ENCODE measurements at places on chromosomes 6 and 20.
A peak's percentile ranks its signal among the peaks of the same experiment; 100 is the strongest.

GRCh38 chr6:110674096-110674495, 141.2 kb downstream of the CDK19 start:
- DNase-seq, result no peak

GRCh38 chr6:108591040-108591816, 30.5 kb downstream of the FOXO3 start:
- DNase-seq, result no peak

GRCh38 chr6:29763491-29764289, 40.5 kb downstream of the HLA-F start:
- no peak for DNase-seq

GRCh38 chr6:71531006-71531405, 242.4 kb downstream of the OGFRL1 start:
- no peak for DNase-seq

DNA sequence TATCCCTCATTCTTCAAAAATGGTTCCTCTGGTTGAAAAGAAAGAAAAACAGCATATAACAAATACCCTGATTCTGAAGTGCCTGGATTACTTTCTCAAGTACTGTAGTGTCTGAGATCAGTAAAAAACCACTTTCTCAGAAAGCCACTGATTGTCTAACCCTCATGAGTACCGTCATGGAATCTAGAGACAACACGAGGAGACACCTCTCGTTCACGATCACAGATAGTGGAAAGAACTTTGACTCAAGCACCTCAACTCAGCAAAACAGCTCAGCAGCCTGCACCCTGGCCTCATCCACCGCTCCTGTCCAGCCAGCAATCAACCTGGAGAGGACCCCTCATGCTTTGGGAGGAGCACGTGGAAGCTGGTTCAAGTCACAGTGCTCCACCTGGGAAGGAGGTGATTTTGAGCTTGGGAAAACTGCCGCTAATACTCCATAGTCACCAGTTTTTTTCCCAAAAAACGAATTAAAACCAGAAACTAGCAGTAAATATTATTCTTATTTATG, 1.0 kb downstream of the SCML4 start:
- DNase-seq, result no peak

DNA sequence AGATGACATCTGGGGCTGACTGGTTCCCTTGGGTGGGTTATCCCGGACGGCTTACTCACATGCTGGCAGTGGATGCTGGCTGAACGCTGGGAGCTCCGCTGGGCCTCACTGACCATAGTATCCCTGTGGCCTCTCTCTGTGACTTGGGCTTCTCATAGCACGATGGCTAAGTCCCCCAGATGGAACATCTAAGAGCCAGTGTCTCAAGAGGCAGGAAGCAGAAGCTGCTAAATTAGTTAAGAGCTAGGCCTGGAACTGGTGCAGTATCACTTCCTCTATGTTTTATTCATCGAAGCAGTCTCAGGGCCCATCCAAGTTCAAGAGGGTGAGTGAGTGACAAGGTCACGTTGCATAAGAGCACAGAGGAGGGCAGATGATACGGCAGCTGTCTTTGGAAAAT, 116.5 kb upstream of the LAMP5 start:
- DNase-seq, result no peak

DNA sequence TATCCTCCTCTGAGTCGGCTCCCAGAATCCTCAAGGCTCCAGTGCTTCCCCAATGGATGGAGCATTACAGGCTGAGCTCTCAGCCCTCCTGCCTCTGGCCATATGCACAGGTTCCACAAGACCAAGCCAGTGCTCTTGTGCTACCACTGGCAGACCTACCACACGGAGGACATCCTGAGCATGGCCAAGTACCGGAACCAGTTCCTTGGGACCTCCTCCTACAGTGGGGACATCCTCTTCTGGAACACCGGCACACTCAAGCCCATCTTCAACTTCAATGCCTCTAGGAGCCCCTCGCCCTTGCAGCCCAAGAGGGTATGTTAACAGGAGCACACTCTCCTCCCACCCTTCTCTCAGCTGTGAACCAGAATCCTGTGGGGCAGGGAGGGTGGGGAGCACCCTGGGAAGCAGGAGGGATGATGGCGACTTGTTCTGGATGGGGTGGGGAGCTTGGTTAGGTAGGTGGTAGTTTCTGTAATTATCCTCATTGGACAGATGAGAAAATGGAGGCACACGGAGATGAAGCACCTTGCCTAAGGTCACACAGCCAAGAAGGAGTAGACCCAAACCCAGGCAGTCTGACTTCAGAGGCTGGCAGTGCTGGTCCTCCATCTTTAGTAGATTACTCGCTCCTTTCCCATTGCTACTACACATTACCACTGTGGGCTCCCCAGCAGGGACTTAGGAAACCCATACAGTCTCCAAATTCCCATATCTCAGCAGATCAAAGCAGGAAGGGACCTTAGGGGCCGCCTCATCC, 58.6 kb downstream of the EFCAB8 start:
- DNase-seq, result peak; percentile 18

- no peak for DNase-seq
Observed at GRCh38 chr6:110828396-110828795, 13.1 kb upstream of the CDK19 start.

- no peak for DNase-seq
Observed at GRCh38 chr6:6878887-6879585, 228.7 kb upstream of the RREB1 start.

DNA sequence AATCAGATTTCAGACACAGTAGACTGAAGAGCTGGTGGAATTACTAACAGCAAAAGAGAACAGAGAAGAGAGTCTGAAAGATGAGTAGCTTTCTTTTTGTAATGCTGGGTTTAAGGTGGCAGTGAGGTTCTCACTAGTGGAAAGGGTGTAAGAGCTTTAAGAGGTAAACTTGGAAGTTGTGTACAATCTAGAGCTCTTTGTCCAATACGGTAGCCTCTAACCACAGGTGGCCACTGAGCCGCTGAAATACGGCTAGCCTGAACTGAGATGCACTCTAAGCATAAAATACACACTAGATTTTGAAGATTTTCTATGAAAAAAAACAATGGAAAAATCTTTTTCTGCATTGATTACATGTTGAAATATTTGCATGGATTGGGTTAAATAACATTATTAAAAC, 4.0 kb downstream of the ELOVL2 start:
- no peak for DNase-seq

DNA sequence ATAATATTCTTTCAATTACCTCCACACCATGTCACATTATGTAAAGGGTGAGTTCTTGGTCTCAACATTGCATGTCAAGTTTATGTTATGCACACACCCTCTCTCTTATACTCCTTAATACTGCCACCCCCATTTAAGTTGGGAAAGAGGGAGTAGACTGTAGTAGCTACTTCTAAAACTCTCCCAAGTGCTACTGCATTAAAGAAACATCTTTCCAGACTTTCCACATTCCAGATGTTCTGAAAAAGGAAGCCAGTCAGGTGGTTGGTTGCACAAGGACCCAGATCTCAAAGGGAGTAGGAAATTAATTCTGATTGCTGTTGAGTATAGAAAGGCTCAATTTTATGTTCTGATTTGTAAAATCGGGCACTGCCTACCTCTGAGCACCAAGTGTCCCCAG, 419.5 kb downstream of the CD83 start:
- no peak for DNase-seq

DNA sequence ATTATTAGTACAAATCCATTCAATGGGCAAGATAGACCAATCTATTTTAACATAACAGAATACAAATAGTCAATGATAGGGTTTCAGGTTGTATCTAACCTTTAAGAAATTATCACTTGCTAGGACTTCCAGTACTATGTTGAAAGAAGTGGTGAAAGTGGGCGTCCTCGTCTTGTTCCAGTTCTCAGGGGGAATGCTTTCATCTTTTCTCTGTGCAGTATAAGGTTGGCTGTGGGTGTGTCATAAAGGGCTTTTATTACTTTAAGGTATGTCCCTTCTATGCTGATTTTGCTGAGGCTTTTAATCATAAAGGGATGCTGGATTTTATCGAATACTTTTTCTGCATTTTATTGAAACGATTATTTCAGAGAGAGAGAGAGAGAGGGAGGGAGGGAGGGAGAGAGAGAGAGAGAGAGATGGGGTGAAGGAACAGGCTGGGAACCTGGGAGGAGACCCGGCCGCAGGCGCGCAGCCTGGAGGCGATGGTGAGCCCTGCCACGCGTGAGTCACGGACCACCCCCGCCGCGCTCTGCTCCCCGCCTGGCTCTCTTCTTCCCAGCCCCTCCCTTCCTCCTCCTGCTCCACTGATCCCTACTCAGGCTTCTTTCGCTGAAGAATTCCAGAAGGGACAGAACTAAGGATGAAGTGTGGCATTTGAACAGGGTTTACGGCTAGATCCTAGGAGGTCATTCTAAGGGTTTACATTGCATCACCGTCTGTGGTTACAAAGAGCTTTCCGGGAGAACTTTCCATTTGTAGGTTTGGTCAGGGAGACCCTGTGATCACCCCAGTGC, 45.5 kb upstream of the HLA-E start:
- DNase-seq, result peak; percentile 59

GRCh38 chr20:40683221-40683893, 5.7 kb downstream of the MAFB start:
- no peak for DNase-seq

GRCh38 chr6:151112130-151112529, 127.6 kb upstream of the AKAP12 start:
- no peak for DNase-seq

- DNase-seq, result no peak
Observed at GRCh38 chr6:137217801-137218472, 1.2 kb downstream of the IFNGR1 start.

DNA sequence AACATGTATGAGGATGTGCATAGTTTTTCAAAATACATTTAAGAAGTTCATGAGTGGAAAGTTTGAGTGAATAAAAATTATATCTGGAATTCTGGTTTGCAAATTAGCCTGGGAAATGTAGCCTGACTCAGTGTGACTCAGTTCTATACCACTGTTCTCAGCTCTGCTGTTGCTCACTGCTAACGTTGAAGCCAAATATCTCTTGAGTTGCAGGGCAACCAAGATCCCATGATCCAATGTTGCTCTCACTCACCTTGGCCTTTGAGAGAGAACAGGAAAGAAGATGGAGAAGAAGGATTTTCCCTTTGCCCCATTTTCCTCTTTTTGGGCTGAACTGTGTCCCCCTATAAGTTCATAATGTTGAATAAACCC, 28.9 kb downstream of the PSMB9 start:
- no peak for DNase-seq

GRCh38 chr6:149242883-149243282, 74.6 kb upstream of the TAB2 start:
- DNase-seq, result peak; percentile 44

GRCh38 chr20:51196991-51197651, 174.2 kb upstream of the KCNG1 start:
- no peak for DNase-seq

DNA sequence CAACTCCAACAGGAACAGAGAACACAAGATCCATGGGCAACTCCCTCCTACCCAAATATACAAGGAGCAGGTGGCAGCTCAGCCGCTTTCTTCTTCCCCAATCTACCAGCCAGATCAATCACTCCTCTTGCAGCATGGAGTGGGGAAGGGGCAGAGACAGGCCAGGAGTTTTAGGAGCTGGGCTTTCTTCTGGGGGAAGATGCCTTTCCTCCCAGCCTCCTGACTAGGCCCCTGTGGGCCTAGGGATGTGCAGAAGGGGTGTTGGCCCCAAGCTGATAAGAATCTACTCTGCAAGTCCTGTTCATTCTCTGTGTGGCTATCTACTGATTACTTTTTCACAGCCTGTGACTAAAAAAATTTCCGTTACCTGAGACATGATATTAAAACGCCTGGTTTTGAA, 189.0 kb downstream of the BCAS1 start:
- DNase-seq, result no peak

DNA sequence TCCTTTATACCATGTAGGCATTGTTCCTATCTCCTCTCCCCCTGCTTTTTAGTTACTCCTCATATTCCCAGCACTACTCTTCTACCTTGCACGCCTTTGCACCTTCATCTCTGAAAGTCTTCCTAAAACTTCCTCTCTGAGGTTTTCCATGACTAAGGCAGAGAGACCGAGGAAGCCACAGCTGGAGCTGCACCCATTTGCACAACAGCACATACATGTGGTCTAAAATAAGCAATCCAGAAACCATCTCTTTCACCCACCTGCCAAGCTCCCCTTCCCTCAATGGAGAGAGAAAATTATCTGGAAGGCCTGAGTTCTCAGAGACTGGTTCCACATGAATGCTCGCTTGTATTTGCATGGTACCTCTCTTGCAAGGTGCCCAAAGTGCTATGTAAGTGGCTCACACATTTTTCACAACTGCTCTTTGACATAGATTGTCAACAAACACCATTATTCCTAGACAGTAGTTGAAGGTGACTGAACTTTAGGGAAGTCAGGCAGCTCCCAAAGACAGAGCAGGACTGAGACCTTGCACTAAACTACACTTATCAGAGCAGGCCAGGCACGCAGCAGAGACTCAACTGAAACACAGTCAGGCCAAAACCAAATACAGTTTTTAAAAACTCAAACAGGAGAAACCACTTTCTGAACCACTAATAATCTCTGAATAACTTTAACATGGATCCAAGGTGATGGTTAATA, 313.2 kb downstream of the TFAP2A start:
- DNase-seq, result no peak

- no peak for DNase-seq
Observed at GRCh38 chr6:152091201-152091600, 283.7 kb downstream of the ESR1 start.

- DNase-seq, result no peak
Observed at GRCh38 chr6:148590883-148591282, 155.9 kb upstream of the UST start.

- peak; percentile 54 for DNase-seq
Observed at GRCh38 chr6:108581237-108581931, 20.7 kb downstream of the FOXO3 start.

Data from SJSA1 (cell line).